Stimulated activated CD8-positive, alpha-beta memory T cell treated with anti-CD3 and anti-CD28 coated beads, Interleukin-7, amount 100 ng/mL, for 1 hour (primary cell): ENCODE measurements at places on chromosomes 6 and 20.

DNA sequence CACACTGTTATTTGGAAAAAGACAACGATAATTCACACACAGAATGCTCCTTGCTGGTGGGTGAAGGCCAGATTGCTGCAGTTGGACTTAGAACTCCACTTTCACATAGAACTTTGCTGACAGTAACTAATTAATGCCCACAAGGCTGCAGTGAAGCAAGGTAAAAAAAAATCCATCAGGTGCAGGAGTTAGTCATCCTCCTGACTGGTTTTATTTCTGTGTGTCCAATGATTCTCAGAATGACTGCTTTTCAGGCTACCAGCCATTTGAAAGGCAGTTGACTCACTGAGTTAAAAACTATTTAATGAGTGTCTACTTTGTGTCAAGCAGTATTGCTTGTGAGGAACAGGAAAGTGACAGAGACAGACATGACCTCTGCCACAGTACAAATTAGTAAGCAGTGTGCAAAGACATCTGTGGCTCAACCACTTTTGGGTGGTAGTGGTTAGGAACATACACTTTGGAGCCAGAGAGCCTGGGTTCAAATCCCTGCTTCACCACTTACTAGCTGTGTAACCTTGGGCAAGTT lies 41.9 kb downstream of the ELOVL5 start:
- no peak for DNase-seq

GRCh38 chr20:58634521-58635278 lies 16.4 kb upstream of the STX16 start:
- DNase-seq: no peak

GRCh38 chr6:108291091-108291490 lies 3.8 kb upstream of the AFG1L start:
- no peak for DNase-seq

- no peak for DNase-seq
Measured at GRCh38 chr20:52536841-52537400, 345.3 kb upstream of the ZFP64 start.

DNA sequence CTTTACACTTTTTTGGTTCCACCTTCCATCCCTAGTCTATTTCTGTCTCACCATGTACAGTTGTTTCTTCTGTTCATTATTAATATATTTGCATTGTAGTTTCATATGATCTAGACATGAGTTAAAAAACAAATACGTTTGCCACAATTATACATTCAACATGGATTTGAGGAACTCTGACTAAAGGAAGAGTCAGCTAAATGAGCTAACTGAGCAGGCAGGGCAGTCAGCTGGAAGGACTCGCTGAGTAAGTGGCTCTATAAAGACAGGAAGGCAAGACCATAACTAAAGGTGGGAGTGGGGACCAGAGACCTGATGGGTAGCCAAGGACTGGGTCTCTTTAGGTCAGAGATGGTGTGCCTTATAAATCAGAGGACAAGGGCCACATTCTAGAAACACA lies 26.3 kb downstream of the TMX4 start:
- DNase-seq: no peak

- DNase-seq: no peak
Measured at GRCh38 chr6:158661156-158661685, 11.4 kb downstream of the SYTL3 start.

GRCh38 chr20:17568972-17569521 lies 828 bp upstream of the DSTN start:
- DNase-seq: no peak

DNA sequence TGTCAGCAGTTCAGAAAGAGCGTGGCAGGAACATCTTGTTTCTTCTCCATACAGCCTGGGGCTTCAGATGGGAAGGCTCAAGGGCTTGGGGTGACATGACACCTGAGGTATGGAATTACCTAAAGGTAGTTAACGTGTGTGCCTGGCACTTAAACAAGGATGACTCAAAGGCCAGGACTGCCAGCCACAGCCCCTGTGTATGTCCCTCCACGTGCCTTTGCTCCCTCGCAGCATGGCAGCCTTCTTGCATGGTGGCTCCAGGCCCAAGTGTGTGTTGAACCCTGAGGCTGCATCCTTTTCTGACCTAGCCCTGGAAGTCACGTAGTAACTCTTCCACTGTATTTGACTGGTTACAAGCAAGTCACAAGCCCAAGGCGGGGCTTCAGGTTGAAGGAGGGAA lies 33.6 kb upstream of the MYL9 start:
- DNase-seq: no peak

DNA sequence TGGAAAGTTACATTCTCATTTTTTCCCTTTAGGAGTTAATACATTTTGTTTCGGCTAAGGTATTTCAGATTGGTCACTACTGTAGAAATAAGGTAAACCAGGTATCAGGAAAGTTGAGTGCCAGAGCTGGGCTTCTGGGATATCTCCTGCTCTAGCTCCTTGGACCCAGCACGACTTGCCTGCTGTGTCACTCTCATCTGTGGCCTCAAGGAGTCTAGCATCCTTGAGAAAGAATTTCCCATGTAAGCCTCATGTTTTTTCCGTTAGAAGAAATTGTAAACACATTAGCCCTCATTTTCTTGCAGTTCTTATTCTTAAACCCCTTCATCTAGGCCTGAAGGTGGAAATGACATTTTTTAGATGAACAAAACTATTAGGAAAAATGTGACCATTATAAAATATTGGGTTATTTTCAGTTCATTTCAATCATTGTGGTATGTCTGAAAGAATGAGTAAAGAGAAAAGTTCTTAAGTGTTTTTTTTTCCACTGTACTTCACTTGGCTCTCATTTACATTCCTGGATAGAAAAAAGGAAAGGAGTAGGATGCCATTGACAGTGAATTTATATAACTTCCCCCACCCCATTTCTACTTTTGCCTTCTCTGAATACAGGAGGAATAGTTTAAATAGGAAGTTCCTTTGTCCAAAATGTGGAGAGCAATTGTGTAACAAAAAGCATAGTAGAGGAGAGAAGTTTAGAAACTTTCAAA lies 46.7 kb downstream of the CD2AP start:
- DNase-seq: no peak

DNA sequence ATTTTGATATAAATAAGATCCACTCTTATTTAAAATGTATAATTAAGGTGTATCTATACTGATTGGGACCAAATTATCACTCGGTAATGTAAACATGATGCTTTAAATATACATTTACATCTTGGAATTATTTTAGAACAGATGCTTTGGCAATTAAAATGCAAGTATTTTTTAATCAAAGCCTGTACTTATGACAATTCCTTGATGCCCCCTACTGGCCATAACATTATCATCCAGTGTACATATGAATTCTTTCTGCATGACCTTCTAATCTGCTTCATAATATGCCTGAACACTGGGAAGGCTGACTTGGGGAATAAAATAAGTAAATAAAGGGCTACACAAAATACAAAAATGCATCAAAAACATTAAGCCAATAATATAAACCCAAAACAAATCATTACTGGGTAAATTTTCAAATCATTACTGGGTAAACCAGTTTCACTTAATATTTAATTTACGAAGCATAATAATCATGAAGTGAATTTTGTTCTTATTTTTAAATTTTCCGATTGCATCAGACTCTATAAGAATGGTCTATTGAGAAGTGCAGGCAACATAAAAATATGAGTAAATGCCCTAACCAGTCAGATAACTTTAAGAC lies 65.1 kb downstream of the CGA start:
- no peak for DNase-seq

GRCh38 chr20:24909086-24909780 lies 39.8 kb upstream of the CST7 start:
- DNase-seq: no peak

DNA sequence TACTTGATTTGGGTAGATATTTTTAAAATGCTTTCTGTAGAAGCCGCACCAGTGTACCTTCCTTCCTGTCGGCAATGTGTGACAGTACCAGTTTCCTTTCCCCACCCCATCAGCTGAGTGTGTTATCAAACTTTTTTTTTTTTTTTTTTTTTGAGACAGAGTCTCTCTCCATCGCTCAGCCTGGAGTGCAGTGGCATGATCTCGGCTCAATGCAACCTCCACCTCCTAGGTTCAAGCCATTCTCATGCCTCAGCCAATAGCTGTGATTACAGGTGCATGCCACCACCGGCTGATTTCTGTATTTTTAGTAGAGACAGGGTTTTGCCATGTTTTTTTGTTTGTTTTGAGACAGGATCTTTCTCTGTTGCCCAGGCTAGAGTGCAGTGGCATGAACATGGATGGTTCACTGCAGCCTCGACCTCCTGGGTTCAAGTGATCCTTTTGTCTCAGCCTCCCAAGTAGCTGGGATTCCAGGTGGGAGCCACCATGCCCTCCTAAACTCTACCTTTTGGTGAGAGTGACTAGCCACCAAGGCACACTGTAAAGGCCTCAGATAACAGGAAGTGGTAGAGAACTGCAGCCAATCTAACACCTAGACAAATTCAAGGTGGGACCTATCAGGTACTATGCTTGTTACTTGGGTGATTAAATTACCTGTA lies 26.5 kb upstream of the ZBTB22 start:
- DNase-seq: no peak

GRCh38 chr6:10801224-10801848 lies 37.0 kb downstream of the MAK start:
- DNase-seq: peak; percentile 43

- DNase-seq: no peak
Measured at GRCh38 chr20:14617123-14617522, 279.7 kb upstream of the FLRT3 start.

DNA sequence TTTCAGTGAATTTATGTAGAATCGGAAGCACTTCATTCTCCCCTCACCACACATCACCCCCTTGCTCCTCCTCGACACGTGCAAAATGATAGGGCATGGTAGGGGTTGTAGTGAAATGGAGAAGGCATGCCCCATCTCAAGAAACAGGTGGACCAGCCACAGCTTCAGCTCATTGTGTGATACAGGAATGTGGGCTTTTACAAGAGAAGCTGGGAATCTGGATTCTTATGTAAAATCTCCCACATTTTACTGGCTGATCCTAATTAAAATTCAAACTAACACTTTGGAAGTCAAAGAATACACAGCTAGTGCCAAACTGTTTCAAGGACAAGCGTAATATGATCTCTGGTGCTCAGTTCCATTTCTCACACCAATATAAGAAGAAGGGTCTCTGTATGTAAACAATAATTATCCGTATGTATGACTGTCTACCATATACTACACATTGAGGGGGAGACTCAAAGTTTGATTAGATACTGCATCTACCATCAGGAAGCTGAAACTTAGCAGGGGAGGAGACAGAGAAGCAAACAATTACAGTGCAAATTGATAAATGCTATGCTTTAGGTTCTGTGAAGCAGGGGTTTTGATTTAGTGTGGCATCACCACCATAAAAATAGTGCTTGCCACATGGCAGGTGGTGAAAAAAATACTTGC lies 24.3 kb upstream of the KIAA0408 start:
- no peak for DNase-seq

- DNase-seq: no peak
Measured at GRCh38 chr6:1105833-1106400, 206.0 kb upstream of the FOXQ1 start.

GRCh38 chr6:88910922-88911778 lies 52.3 kb downstream of the RNGTT start:
- DNase-seq: no peak

GRCh38 chr20:6126846-6127245 lies 4.0 kb upstream of the FERMT1 start:
- no peak for DNase-seq

DNA sequence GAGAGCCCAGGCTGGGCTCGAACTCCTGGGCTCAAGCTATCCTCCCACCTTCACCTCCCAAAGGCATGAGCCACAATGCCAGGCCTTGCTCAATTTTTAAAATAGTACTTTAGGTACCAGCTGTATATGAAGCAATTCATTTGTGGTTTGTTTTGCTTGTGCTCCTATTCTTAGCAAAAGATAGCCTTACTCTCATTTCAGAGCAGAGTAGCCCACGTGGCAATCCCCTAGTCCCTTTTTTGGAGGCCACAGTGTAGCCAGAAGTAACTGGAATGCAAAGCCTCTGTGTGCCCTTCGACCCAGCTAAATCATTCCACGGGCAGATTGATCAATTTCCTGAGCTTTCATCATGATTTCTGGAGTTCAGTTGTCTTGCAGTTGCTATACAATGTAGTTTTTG lies 372.2 kb downstream of the NRN1 start:
- DNase-seq: no peak
